ENCODE measurements at places on chromosomes 13 and 19. TPM values are rescaled to one million over a fixed set of nuclear protein-coding genes. Genes with fewer than 3 reads are reported as not detected.

Gene METTL21C
- not detected for polyA plus RNA-seq

GRCh38 chr19:10126213-10126639, 6.5 kb upstream of the EIF3G start:
- no peak for DNase-seq

DNA sequence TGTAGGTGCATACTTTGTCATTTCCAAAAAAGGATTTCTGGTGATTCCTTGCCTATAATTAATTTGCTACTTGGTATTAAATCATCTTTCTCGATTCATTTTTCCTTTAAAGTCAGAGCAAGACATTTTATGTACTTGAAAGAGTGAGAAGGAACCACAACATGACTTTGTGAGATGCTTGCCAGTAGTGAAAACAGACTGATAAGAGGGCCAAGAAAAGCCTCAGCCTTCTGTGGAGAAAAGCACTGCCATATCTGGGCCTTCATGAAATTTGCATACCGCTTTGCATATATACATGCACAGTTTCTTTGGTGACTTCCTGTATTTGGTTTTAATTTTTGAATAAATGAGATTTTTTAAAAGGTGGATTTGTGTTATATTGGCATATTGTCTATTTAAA, 128.4 kb downstream of the CDK8 start:
- DNase-seq = no peak

GRCh38 chr13:95159458-95159857, 141.8 kb downstream of the ABCC4 start:
- DNase-seq = no peak

DNA sequence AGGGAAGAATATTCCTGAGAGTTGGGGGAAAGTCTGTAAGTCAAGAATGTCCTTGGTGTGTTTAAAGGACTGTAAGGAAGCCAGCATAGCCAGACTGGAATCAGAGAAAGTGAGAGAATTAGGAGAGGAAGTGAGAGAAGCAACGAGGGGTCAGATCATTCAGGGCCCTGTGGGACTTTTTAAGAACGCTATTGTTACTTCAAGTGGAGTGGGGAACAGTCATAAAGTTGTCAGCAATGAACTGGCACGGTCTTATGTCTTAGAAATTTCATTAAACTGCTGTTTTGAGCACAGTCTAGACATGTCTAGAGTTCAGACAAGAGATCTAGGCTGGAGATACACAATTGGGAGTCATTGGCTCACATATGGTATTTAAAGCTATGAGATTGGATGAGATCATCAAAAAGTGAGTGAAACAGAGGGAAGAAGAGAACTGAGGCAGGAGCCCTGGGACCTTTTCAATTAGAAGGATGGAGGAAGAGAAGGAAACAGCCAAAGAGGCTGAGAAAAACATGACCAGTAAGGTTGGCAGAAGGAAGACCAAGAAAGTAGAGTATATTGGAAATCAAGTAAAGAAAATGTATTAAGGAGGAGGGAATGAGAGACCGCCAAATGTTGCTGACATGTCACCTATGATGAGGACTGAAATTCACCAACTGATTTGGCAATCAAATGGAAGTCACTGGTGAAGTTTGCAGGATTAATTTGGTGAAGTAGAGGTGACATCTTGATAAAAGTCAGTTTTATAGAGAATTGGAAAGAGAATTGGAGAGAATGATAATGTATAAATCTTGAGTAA, 263.5 kb downstream of the GPC5 start:
- DNase-seq = peak; percentile 15
